Pancreas (tissue), 10 donors: ENCODE measurements at places on chromosomes 4 and X. TPM values are rescaled to one million over a fixed set of nuclear protein-coding genes. Genes with fewer than 3 reads are reported as not detected.

Gene GLOD5
- total RNA-seq: not detected

Gene STPG2
- 0.90 TPM for total RNA-seq

Gene ADGRG4
- not detected for total RNA-seq

Gene TCEAL2
- total RNA-seq: 1.9 TPM

Gene S100G
- not detected for total RNA-seq

Gene CDKN2AIP
- total RNA-seq: 8.5 TPM

Gene S100P
- not detected for total RNA-seq

Gene PWWP3B
- total RNA-seq: 6.7 TPM

Gene FATE1
- not detected for total RNA-seq

Gene SPOCK3
- 0.35 TPM for total RNA-seq

- no peak for DNase-seq
Observed at GRCh38 chr4:127586922-127587571, 45.7 kb upstream of the INTU start.

DNA sequence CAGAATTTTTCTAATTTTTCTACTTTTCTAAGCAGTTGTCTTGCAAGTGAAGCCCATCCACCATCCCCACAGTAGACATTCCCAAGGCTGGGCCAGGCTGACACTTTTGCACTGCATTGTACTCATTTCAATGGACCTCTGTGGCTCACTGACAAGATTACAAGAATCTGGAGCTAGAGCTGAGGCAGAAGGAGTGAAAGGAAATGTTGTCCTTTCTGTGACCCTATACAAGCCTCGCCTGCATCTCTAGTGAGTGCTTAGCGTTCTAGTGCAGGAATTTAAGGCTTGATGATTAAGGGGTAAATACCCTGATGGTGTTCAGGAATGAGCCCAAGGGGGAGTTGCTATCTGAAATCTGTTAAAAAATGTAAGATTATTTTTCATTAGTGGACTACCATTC, 6.3 kb downstream of the MAGED1 start:
- DNase-seq: no peak

GRCh38 chrX:22634083-22634482, 361.4 kb downstream of the CBLL2 start:
- DNase-seq: no peak

DNA sequence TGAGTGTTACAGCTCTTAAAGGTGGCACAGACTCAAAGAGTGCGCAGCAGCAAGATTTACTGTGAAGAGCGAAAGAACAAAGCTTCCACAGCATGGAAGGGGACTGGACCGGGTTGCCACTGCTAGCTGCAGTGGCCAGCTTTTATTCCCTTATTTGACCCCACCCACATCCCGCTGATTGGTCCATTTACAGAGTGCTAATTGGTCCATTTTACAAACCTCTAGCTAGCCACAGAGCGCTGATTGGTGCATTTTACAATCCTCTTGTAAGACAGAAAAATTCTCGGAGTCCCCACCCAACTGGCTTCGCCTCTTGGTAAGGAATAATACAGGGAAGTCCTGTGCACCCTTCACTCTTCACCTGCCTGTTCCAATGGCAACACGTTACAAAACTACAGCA, 1.9 kb upstream of the SHROOM2 start:
- DNase-seq: no peak

DNA sequence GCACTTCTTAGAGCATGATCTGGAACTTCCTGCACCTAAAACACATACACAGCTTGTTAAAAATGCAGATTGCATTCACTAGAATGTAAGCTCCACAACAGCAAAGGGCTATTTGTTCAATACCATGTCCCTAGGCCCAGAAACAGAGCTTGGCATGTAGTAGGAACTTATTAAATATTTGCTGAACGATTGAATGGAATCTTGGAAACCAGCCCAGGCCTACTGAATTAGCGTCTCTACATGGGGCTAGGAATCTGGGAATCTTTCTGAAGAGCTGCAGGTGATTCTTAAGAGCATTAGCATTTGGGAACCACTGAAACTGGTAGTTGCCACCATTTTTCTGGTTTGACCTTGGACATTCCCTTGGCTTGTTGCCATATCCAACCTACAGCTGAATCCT, 234.1 kb downstream of the STIM2 start:
- DNase-seq: peak; percentile 55

DNA sequence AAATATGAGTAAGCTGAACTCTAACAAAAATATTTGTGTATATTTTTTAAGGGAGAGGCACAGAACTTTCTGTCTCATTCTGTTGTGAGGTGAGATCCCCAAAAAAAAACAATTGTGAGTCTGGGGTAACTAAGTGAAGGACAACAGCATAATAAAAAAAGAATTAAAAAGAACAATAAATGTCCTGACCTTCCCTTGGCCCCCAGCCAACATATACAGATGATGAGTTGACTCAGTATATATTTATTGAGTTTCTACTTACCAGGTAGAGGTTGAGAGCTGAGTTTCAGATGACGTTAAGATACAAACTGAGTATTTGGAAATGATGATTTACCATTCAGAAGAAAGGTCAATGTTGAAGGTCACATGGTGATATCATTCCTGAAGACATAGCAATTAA, 239.5 kb downstream of the KCNIP4 start:
- DNase-seq: no peak

GRCh38 chrX:136662104-136662503, 14.1 kb downstream of the CD40LG start:
- no peak for DNase-seq

DNA sequence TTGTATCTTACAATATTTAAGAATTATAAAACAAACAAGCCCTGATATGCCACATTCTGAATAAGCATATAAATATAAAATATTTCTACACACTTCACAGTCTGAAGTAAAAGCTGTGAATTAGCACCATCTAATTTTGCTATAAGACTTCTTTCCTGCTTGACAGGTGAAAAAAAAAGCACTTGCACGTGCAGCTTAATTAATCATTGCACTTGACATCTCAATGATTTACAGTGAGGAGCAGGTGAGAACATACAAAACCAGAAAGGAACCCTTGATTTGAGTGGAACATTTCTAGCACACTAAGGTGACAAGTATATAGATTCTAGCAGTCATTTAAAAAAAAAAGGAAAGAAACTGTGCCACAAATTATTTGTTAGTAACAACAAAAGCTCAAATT, 47.9 kb downstream of the CHIC2 start:
- DNase-seq: no peak

DNA sequence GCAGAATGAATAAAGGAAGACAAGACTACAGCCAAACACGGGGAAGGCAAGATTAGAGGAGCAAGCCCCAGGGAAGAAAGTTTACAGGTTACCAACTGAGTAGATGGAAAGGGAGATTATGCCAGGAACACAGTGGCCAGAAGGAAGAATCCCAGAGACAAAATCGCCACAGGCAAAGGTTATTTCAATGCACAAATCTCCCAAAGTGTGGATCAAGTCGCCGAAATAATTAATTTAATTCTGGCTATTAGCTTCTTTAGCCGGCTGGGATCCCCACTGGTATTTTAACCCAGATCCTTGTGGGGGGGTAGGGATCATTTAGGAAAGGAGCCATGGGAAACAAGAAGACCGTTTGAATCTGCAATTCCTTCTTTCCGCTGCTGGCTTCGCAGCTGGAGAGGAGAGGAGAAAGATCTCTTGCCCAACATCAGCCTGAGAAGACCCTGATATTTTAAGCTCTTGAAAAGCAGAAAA, 171.0 kb downstream of the DHX15 start:
- DNase-seq: no peak

DNA sequence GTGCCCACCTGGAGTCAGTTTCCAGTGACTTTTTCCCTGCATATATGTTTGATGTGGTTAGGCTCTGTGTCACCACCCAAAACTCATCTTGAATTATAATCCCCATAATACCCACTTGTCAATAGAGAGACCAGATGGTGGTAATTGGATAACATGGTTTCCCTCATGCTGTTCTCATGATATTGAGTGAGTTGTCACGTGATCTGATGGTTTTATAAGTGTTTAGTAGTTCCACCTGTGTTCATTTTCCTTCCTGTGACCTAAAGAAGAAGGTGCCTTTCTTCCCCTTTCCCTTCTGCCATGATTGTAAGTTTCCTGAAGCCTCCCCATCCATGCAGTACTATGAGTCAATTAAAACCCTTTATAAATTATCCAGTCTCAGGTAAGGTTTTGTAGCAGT, 740.9 kb downstream of the ARAP2 start:
- no peak for DNase-seq

GRCh38 chrX:40374486-40374885, 206.3 kb upstream of the ATP6AP2 start:
- no peak for DNase-seq

- DNase-seq: no peak
Observed at GRCh38 chrX:39301036-39301435, 499.8 kb downstream of the MID1IP1 start.

- no peak for DNase-seq
Observed at GRCh38 chrX:13430136-13430827, 110.4 kb upstream of the ATXN3L start.

DNA sequence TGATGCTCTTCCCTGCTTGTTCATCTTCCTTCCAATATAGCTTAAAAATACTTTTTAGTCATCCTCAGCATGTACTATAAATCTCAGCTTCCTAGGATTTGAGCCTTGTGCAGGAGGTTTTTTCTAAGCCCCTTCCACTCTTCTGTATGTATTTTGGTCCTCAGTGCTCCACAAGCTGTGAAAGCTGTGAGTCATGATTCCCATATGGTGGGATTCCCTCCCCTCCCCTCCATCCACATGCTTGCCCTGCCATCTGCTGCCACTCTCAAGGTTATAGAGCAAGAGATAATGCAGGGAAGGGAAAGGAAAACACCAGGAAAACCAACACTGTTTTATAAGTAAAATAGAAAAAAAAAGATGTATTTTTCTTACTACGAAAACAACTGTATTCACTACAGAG, 58.5 kb upstream of the AP1S2 start:
- no peak for DNase-seq

DNA sequence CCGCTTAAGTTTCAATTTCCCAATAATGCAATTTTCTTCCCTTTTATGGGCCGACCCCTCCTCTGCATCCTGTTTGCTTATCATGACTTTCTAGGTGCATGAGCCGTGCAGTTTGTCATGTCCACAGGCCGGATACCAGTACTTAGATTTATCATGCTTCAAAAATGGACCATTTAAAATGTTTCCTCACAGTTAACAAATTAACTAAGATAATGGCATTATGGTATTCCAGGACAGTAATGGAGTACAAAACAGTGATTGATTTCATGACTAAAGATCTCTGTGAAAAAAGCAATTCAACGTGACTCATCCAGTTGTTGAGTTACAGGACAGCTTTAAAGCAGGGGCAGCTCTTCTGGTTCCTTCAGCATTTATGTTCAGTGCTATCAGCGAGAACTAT, 23.0 kb downstream of the SNX25 start:
- no peak for DNase-seq

- DNase-seq: no peak
Observed at GRCh38 chrX:51461053-51462044, 35.0 kb downstream of the NUDT11 start.

- no peak for DNase-seq
Observed at GRCh38 chrX:39519566-39520301, 578.0 kb downstream of the BCOR start.
